ENCODE measurements at places on chromosomes 11 and 22.
A peak's percentile ranks its signal among the peaks of the same experiment; 100 is the strongest.

DNA sequence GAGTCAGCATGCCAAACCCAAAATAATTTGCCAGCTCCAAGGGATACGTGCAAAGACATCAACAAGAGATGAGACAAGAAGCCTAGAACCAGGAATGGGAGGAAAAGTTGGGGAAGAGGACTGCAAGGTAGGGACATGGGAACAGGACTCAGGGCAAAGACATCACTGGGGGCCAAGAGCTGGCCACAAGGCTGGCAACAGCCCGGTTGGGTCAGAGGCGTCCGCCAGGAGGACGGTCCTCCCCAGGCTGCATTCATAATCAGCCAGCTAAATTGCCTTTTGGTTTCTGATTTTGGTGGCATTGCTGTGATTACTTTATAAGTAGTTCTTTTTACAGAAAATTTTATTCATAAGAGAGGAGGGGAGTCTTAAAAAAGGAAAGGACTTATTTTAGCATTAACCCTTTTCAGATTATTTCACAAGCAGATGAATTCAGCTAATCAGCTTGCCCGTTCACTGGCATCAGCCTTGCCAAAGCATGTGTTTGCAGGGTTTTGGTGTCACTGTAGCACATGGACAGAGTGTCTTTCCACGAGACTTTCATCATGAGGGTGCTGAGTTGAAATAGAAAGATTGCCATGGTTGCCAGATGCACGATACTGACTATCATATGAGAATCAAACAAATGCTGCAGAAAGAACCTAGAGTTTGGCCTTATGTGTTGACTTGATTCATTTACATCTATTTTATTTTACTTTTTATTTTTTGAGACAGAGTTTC, 23.2 kb upstream of the NAV2 start:
- DNase-seq = no peak

DNA sequence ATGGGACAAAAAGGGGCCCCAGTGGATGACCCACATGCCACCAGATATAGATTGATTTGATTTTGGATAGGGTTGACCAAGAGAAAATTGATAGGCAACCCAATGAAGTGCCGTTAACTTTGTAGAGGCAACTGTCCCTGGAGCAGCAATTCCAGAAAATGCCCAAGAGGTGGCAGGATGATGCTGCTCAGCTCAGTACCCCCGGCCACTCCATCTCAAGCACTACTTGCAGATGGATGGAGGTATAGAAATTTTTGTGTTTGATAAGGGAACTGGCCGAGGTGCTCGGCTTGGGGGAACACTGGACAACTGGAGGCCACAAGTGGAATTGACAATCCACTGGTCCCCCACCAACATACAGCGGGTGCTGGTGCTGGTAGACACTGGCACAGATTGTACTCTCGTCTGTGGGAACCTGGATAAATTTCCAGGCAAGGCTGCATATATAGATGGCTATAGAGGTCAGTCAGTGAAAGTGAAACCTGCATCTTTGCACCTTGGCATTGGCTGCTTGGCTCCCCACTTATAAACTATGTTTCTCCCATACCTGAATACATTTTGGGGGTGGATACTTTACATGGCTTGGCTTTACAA, 86.3 kb downstream of the CCDC83 start:
- DNase-seq = peak; percentile 53

- DNase-seq = peak; percentile 3
Observed at GRCh38 chr11:69369945-69370344, 76.0 kb downstream of the MYEOV start.

DNA sequence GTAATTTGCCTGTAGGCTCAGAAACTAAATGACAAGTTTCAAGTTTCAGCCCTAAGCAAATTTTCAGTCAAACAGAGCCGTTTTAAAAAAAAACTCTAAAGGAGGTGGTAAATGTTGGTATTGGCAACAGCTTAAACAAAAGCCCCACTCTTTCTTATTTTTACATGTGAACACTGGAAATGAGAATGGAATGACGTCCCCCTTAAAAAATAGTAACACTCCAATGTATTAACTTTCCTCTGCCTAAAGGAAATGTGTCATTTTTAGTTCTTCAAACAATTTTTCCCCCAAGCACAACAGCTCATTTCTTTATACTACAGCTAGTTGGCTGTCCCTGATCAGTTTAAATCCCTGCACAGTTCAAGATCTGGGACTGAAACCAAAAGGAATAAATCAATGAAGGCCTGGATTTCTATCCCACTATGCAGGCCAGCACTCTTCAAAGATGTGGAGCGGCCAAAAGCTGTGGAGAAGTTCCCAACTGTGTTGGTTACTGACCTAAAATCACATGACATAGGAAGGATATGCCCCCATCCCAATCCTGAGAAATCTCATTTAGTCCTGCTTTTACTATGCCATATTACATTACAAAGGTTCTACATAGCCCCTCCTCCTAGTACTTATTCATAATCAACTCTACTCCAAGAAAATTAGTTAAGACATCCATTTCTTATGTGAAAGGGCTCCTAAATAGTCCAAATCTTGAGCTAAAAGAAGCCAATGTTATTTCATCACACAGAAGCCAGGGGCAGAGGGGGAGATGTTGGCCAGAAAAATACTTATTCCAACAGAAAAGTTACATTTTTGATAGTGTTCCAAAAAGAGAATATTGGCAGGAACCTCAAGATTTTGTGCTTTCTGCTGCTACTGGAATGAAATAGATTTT, 95.9 kb downstream of the CADM1 start:
- no peak for DNase-seq

- DNase-seq = no peak
Observed at GRCh38 chr11:15779518-15779917, 576.8 kb downstream of the SOX6 start.

- DNase-seq = no peak
Observed at GRCh38 chr11:12573707-12574485, 100.3 kb upstream of the TEAD1 start.

GRCh38 chr22:19878461-19879245, 24.0 kb upstream of the GNB1L start:
- no peak for DNase-seq

GRCh38 chr11:61357233-61357893, 4.3 kb downstream of the CYB561A3 start:
- DNase-seq = peak; percentile 66

DNA sequence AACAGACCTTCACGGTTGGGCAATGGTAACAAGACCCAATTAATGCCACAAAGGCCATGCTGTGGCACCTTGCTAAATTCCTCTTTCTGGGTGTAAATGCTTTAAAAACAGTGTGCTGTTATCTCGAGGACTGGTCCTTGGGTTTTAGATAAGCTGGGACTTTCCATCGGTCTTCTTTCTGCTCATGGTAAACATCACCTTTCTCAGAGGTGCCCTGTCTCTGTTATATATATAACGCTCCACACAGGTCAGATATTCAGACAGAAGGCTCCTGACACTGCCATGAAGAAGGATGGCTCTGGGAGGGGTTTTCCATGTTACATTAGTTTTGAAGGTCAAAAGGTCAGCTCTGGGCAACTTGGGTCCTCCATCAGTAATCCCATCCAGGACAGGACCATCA, 151.6 kb downstream of the BBOX1 start:
- no peak for DNase-seq

- DNase-seq = no peak
Observed at GRCh38 chr11:69870766-69871165, 51.5 kb upstream of the FGF3 start.

GRCh38 chr22:25764270-25765015, 22.5 kb downstream of the MYO18B start:
- DNase-seq = no peak

- DNase-seq = no peak
Observed at GRCh38 chr11:62614275-62614674, 1.2 kb downstream of the ROM1 start.

GRCh38 chr11:116833816-116834534, 3.4 kb downstream of the APOA1 start:
- DNase-seq = no peak

GRCh38 chr11:82732734-82733443, 775 bp downstream of the FAM181B start:
- peak; percentile 41 for DNase-seq

GRCh38 chr22:20756846-20757245, 17.1 kb upstream of the SERPIND1 start:
- no peak for DNase-seq

GRCh38 chr11:102110761-102111010, 439 bp downstream of the YAP1 start:
- no peak for DNase-seq
